ENCODE measurements at places on chromosomes 3 and 15.

- DNase-seq: no peak
Observed at GRCh38 chr3:100088735-100089368, 25.4 kb downstream of the FILIP1L start.

- peak; percentile 71 for DNase-seq
Observed at GRCh38 chr3:10164546-10165393, at the start of gene IRAK2. IRAK2 (plus strand) TSS chr3:10164919; CDS start chr3:10164955, 36 bp downstream.

DNA sequence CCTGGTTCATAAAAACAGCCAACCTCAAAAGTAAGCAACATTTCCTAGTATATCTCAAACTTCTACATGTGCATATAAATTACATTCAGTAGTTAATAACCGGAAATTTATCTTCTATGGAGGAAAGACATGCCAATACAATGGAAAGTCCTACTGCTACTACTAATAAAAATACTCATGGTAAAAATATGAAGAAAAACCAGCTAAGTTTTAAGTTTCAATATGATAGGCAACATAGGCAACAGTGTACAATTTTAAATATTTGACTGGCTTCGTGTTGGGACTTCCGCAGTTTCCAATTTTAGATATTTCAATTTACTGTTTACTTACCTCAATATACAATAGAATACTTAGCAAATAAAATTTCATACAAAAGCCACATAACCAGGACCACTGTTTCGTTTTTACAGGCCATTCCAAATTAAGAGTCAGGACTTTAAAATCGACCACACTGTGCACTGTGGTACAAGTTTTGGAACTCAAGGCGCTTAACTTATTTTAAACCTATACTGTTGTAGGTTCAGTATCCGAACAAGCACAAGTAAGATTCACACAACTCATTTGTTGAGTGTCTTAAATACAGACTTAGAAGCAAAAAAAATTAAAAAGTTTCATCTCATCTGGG lies 2.9 kb downstream of the NAA50 start:
- DNase-seq: no peak

DNA sequence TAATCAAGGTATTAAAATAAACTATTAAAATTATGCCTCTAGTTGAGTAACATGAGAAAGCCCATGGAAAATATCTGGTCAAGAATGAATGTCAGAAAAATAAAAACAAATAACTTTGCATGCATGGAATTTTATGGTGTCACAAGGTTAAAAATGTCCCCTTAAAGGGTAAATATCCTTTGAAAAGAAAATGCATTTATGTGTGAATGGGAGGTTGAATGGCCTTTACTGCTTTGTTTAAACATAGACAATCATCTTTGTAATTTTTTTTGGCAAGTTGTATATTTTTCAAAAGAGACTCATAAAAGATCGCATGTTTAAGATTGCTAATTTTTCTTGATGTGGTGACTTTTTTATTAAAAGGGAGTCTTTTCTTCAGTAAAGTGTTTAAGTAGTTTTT lies 564.2 kb downstream of the NR2F2 start:
- DNase-seq: no peak

- no peak for DNase-seq
Observed at GRCh38 chr15:71571641-71572040, 238.7 kb upstream of the NR2E3 start.

GRCh38 chr3:46926447-46926846 lies 48.9 kb downstream of the PTH1R start:
- DNase-seq: no peak

GRCh38 chr3:14768881-14769280 lies 49.9 kb upstream of the FGD5 start:
- DNase-seq: no peak

All from activated CD4-positive, alpha-beta T cell treated with anti-CD3 and anti-CD28 coated beads, Interleukin-2, Interleukin-6, amounts not matched to agents 100 ng/mL and 50 ng/mL, durations not matched to agents 16 hours and 8 hours (primary cell).